Fibroblast of mammary gland (primary cell): ENCODE measurements at places on chromosomes 12 and 14.

DNA sequence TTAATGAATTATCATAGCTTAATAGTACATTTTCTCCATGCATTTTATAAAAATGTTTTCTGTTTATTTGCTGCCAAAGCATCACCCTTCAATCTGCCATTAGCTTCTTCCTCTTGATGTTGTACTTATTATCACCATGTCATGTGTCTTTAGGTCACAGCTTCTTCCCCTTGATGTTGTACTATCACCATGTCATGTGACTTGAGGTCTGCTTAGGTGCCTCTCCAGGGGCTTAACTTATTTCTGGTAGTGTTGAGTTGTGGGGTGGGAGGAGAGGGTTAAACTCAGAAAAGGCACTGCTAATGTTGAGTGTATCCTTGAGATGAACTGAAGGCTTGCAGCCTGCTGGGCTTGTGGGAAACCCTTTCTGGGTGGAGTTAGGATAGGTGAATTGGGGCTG, 87.8 kb downstream of the DAAM1 start:
- DNase-seq, result no peak

GRCh38 chr12:132444957-132445883, 44.7 kb upstream of the FBRSL1 start:
- DNase-seq, result no peak

GRCh38 chr12:126507231-126507630, 1442.0 kb downstream of the AACS start:
- no peak for DNase-seq

GRCh38 chr12:106976668-106977067, 10.3 kb downstream of the MTERF2 start:
- DNase-seq, result no peak

DNA sequence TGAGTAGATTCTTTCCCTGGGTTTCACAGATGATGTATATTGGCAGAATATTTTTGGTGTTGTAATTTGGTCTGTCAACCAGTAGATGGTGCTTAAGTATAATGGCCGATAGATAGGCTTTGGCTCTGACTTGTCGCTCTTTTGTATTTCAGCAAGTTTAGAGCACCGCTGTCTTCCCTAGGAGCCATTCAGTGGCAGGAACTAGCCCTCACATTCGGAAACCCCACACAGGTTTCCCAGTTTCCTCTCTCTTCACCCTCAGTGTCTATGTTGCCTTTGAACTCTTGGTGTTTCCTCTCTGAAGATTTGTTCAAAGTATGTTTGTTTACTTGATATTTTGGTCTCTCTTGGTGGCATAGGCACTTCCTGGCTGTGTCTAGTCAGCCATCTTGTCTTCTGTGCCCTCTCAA, 102.2 kb downstream of the GPHN start:
- peak; percentile 29 for DNase-seq

GRCh38 chr14:73203527-73203926, 33.8 kb upstream of the PAPLN start:
- DNase-seq, result no peak

GRCh38 chr12:79644274-79645234, 46.2 kb downstream of the PAWR start:
- no peak for DNase-seq

DNA sequence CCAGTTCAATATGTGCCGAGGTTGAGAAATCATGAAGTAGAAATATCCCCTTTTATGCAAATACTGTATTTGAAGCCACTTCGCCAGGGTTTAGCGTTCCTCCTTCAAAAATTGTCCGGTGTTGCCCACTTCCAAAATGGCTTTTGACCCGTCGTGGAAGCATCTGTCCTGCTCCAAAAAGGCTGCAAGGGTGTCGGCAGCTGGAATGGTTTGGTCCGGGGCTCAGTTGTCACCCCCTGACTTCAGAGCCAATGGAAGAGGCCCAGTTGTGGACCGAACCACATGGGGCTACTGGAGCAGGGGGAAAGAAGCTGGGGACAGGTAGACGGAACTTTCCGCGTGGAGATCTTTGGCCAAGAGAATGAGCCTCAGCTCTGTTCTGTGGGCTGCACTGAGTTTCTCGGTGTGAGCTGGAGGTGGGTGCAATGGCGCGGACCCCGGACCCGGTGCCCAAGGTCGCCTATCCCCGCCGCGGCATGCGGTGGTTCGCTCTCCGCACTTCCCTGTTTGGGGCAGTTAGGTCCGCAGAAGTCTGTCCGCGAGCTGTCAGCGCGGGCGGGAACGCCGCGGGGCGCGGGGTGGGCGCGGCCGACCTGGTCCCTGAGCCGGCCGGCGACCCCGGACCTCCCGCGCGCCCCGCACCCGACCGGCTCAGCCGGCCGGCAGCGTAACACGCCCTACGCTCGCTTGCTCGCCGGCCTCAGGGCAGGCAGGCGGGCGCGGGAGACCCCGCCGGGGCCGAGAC, at the start of gene ANKRD13A:
TSS of gene ANKRD13A (plus strand) at position 527 of the 745 bp plus-strand sequence. CDS start 259 bp downstream, outside the sequence.
- DNase-seq, result peak; percentile 96

GRCh38 chr12:53071591-53072551, 7.3 kb downstream of the SPRYD3 start:
- DNase-seq, result peak; percentile 76

GRCh38 chr12:34405286-34406227, 383.3 kb downstream of the ALG10 start:
- DNase-seq, result no peak

- no peak for DNase-seq
Measured at GRCh38 chr14:89367779-89368120, 49.3 kb downstream of the FOXN3 start.

DNA sequence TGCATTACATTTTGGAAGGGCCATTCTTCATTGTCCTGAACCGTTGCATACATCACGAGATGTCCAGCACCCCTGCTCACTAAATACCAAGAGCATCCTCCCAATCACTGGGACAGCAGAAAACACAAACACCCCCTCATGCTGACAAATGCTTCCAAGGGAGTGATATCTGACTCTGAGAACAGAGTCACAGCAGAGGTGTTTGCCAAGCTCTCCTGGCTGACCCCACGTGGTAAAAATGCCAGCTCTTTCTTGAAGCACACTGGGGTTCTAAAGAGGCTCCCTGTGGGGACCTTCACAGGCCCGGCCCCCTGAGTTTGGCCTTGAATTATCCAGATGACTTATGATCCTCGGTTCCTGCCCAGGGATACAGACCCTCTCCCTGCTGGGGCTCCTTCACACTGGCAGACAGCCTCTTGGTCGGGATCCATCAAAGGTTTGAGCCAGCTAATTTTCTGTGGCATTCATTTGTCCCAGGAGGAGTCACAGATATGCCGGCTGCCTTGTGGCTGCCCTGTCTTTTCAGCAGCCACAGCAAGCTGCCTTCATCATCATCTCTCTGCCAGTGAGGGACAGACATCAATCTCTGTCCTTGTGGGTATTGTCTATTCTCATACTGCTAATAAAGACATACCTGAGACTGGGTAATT, 43.1 kb upstream of the PSMC1 start:
- no peak for DNase-seq

- DNase-seq, result no peak
Measured at GRCh38 chr14:102777711-102778337, 575 bp downstream of the TRAF3 start.

DNA sequence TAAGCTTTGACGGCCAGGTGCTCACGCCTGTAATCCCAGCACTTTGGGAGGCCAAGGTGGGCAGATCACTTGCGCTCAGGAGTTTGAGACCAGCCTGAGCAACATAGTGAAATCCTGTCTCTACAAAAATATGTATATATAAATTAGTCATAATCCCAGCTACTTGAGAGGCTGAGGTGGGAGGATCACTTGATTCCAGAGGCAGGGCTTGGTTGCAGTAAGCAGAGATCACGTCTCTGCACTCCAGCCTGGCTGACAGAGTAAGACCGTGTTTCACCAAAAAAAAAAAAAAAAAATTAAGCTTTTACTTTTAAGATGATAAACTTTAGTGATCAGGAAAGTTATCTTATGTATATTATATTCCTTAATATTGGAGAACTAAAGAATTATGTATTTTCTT, 18.0 kb upstream of the SNAPC1 start:
- DNase-seq, result no peak

DNA sequence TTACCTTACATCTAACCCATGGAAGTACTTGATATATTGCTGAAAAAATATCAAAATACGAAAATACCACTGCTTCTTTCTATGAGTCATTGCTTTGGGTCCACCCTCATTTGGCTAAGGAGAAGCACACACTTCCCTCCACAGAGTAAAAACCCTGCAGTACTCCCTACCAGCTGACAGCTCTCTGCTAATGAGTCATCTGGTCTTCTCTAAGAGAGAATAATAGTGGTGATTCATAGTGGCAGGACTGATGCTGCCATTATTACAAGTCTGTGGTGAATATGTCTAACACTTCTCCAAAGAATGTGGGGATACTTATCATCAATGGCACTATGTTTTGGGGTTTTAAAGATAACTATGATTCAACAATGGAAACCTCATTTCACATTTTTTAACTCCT, 90.7 kb downstream of the PPFIA2 start:
- DNase-seq, result peak; percentile 94
